Naive thymus-derived CD8-positive, alpha-beta T cell (primary cell): ENCODE measurements at places on chromosomes 2 and 18. TPM values are rescaled to one million over a fixed set of nuclear protein-coding genes. Genes with fewer than 3 reads are reported as not detected.

- no peak for DNase-seq
These were observed 202.1 kb downstream of the RNF144A start for GRCh38 chr2:7119132-7119835.

GRCh38 chr2:198488964-198489363 lies 684.6 kb downstream of the PLCL1 start:
- DNase-seq: no peak

DNA sequence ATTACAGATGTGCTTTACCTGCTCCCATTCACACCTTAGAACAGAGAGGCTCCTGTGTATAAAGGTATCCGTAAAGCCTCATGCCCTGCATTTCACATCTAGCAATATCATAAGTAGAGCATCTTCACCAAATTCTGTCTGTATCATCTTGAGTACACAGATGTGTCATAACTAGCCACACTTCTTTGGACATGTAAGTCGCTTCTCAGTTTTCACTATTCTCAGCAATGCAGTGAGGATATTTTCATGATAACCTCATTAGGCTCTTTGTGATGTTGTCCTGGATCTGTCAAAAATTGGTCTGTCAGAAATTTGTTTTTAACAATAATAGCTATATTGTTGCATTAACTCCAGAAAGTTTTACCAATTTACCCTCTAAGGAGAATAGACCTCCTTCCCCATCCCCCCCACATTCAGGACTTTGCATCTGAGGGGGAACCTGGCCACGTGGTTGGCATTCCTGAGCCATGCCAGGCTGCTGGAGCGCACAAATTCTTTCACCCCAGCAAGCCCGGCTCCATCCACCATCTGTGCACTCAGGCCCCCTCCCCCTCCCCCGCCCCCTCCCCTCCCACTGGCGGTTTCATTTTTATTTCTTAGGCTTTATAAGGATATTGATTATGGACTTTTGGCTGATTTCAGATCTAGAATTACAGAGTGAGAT lies 34.1 kb downstream of the AGAP1 start:
- no peak for DNase-seq

- DNase-seq: no peak
These were observed 37.1 kb downstream of the EVA1A start for GRCh38 chr2:75523313-75524275.

DNA sequence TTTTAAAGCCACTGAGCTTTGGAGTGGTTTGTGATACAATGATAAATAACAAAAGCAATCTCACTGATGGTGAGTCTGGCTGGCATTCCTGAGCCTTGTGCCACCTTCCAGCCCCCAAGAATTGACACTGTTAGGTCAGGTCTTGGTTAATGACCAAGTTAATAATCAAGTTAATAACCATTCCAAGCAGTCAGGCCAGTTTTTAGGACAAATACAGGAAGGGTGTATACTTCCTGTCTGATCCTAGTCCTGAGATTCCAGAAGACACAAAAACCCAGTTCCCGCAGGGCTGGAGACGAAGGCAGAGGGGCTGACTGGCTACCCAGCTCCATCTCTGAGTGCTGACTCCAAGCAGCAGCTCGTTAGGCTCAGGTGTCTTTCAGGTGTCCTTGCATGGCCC lies 74.6 kb upstream of the LAPTM4A start:
- DNase-seq: no peak

GRCh38 chr2:8629402-8629801 lies 52.5 kb upstream of the ID2 start:
- DNase-seq: no peak

- DNase-seq: no peak
These were observed 564.1 kb downstream of the SUCLG1 start for GRCh38 chr2:83894976-83895375.

- no peak for DNase-seq
These were observed 707.6 kb downstream of the SLC4A3 start for GRCh38 chr2:220334871-220335590.

DNA sequence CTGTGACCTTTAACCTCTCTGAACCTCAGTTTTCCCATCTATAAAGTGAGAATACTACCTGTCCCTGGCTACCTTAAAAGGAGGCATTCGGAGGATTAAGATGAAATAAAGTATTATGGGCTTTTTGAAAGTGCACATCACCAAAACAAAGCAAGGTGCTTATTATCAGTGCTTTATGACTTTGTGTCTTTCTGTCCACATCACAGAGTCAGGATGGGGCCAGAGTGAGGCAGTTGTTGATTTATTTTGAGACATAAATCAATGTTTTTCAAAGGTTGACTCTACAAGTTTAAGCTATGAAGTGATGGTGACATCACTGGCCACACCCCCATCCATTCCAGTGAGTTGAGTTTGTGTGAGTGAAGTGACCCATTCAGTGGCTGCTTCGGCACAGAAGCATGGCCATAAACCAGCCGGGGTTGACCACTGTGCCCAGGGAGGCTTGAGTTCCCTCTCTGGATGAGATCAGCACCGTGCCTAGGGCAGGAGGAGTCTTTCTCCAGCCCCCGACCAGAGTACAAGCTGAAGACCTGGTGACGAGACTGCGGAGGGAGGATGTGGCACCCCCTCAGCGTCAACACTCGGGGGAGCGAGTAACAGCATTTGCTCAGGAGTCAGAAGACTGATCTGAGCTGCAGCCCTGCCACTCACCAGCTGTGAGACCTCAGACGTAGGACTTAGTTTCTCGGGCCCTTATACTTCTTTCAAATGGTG lies 89.0 kb upstream of the PPP1CB start:
- DNase-seq: no peak

The CD207 gene
- total RNA-seq: not detected

The SH3BP4 gene
- 0.29 TPM for total RNA-seq

The ATP8B1 gene
- total RNA-seq: 0.08 TPM

The ACTR3 gene
- total RNA-seq: 231 TPM

The CRACDL gene
- total RNA-seq: 0.88 TPM
